ENCODE measurements at places on chromosomes 6 and 20. TPM values are rescaled to one million over a fixed set of nuclear protein-coding genes. Genes with fewer than 3 reads are reported as not detected.
A peak's percentile ranks its signal among the peaks of the same experiment; 100 is the strongest.

TMEM242 gene
- 10.3 TPM for total RNA-seq

CST9L gene
- total RNA-seq: not detected

TAP2 gene
- 136 TPM for total RNA-seq

GRCh38 chr6:31652925-31653724 lies 664 bp upstream of the BAG6 start:
- H3K27ac ChIP-seq: peak overlapping the region; percentile 98
- peak overlapping the region; percentile 96 for H3K4me3 ChIP-seq
- peaks cover 44% of the 10 kb centered on the region for H3K4me1 ChIP-seq
- peaks cover 19% of the 10 kb centered on the region for H3K36me3 ChIP-seq

GRCh38 chr6:108632441-108632840 lies 71.7 kb downstream of the FOXO3 start:
- no peak overlapping the region for H3K27ac ChIP-seq
- H3K4me3 ChIP-seq: no peak overlapping the region

GRCh38 chr6:1321738-1322137 lies 9.8 kb downstream of the FOXQ1 start:
- no peak overlapping the region for H3K4me3 ChIP-seq
- H3K27me3 ChIP-seq: peaks cover 29% of the 10 kb centered on the region
- H3K27ac ChIP-seq: no peak overlapping the region
- no peaks in the 10 kb centered on the region for H3K36me3 ChIP-seq
- H3K4me1 ChIP-seq: no peaks in the 10 kb centered on the region

DNA sequence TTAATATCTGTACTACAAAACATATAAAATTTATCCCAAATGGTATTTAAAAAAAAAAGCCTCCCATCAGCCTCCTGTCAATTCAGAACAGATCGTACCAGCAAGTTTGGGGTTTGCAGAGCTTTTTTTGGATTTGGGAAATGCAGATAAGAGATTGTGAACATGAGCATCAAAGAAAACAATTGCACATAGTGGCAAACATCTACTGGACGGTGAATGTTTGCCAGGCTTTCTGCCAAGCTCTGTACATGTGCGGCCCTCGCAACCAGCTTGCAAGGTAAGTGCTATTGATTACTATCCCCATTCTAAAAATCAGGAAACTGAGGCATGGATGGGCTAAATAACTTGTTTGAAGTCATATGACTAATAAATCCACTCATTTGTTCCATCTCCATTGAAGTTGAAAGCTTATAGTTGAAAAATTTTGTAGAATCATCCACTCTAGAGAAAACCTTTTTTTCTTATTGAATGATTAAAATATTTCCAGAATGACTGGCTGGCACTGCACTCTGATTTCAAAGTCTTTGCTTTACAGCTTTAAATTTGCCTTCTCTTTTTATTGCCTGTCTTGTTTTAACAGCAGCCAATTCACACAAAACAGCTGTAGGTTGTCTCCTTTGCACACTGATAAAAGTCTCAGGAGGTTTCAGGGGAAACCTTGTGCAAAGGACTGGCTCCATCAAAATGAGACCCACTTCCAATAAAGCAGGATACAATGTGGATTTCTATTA lies 37.4 kb upstream of the SIRT5 start:
- no peaks in the 10 kb centered on the region for H3K27me3 ChIP-seq
- H3K36me3 ChIP-seq: no peaks in the 10 kb centered on the region
- no peaks in the 10 kb centered on the region for H3K4me1 ChIP-seq
- H3K4me3 ChIP-seq: no peak overlapping the region
- no peak for DNase-seq

DNA sequence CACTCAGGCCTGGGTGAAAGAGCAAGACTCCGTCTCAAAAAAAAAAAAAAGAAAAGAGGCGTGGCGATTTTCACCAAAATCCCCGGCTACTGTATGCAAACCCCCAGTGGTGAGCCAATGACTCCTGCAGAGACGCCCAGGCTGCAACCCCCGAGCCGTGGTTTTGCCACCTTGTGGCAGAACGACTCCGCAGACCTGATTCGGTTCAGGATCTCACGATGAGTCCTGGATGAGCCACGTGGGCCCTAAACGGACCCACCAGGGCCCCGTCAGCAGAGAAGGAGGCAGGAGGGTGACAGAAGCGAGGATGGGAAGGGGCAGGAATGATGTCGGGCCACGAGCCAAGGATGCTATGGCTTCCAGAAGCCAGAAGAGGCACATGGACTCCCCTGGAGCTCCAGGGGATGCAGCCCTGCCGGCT lies 42.5 kb downstream of the SLC2A4RG start:
- no peak overlapping the region for H3K4me3 ChIP-seq
- peaks cover 11% of the 10 kb centered on the region for H3K4me1 ChIP-seq
- H3K27ac ChIP-seq: no peak overlapping the region
- DNase-seq: peak; percentile 65
